ENCODE measurements at places on chromosomes 6 and 20.
A peak's percentile ranks its signal among the peaks of the same experiment; 100 is the strongest.

DNA sequence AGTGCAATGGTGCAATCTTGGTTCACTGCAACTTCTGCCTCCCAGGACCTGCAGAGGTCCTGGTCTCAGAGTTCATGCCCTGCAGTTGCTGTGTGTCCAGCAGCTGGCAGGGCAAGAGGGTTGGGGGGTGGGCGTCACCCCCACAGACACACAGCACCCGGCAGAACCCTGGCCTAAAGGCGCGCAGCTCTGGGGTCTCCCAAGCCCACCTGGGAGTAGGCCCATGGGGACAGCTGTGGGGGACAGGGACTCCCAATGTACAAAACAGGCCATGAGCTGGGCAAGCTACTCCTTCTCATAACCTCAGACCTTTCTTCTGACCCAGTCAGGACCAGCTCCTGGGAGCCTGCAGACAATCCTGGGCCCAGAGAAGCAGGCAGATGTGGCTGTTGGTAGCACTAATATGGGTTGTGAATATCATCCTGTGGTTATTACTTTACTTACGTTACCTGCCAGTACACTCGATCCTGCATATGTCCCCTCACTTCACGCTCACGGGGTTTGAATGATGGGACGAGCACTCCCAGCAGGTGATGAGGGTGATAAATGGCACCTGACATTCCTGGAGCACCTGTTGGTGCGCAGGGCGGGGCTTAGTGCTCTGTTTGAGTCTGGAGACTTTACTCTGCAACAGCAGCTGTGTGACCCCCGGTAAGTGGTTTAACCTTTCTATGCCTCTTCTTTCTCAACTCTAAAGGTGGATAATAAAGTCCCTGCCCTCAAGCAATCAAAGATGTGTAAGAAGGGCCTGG lies 39.9 kb upstream of the SULF2 start:
- DNase-seq: no peak

DNA sequence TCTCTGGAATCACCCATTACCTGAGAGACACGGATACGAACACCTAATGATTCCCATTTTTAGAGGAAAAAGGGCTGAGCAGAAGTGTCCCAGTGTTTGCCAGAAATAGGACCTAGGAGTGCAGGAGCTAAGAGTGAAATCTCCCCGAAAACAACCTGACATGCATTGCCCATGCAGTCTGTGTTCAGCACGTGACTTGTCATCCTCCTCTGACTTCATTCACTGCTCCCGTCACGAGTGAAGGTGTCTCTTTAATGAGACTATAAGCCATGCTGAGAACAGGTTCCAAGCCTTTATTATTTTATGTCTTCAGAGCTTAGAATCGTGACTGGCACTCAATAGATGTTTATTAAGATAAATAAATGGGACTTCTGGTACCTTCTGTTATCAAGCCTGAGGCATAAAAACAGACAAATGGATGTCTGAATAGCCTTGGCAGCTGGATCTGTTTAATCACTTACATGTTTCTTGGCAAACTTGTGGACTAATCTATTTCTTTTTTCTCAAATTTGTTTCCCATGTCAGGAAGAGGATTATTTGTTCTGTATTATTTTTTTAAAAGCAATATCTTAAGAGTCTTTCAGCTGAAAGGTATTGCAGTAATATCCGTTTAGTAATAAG lies 3.7 kb upstream of the MLIP start:
- DNase-seq: no peak

DNA sequence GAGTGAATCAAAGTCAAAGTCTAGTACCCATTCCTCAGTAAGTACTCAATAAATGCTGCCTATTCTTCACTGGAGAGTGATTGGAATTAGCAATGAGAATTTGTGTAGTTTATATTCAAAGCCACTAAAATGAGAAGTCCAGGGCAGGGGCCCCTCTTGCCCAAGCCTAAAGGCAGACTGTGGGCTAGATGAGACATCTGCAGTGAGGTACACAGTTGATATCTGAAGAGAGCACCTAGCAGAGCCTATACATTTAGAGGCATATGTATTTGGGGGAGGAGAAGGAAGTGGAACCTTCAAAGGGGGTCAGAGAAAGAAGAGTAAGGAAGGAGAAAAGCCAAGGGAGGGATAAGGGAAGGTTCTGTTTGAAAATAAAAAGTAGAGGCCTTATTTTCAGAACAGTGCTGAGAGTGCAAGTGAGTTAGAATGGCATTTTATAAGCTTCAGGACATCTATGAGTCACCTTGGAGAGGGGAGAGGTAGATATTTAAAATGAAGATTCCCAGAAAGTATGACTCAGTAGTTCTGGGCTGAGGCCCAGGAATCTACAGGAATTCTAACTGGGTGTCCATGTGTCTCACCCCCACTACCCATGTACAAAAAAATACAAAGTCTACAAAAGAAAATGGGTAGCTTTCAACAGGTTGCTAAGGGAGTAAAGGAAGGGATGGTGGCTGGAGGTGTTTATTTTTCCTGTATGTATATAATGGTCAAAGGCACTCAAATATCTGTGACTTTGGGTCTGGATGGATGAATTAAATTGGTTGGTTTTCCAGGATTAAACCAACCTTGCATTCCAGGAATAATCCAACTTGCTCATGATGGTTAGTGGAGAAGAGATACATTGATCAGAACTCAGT lies 135.1 kb downstream of the ZFP64 start:
- DNase-seq: no peak

DNA sequence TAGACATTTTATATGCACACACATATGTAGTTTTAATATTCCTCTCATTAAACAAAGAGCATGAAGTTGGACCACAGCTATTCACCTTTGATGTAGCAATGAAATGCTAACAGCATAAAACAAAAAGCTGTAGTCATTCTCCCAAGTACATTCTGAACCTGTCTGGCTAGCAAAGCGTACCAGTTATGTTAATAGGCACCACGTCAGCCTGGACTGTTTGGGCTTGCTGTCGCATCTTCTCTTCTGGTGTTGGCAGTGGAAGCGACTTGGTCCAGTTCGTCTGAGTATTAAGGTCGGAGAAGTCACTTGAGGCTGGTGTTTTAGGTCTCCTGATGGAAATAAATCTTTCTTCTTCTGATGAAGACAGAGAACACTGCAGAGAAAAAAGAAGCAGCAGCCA lies 42.8 kb downstream of the HEBP2 start:
- DNase-seq: no peak

DNA sequence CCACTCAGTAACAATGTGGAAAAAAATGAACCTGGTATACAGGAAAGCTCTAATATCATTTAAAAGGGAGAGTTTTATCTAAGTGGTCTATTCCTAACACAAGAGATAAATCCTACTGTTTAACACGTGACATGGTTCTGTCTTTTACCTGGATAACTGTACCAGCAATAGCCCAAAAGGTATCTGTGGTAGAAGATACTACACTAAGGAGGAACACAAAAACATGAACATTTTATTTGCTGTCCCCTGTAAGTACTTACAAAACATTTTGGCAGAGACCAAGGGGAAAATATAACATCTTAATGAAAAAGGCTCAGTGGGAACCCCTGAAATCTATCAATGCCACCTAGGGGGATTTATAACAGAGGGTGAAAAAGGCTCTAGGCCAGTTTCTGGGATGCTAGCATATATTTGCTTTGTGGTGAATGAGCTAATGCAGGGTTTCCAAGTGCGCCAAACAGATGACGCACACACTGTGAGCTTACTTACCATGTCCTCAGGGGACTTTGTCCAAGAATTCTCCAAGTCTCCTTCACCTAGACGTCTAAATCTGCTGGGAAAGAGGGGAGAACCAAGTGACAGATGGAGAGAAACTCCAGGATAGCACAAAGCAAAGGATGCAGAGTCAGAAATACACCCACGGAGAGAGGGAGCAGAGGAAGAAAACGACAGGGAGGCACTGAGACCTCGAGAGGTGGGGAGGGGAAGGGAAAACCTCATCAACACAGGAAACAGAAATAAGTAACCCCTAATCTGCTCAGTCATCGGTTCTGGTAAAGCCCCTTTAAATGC lies 147.9 kb upstream of the PRND start:
- no peak for DNase-seq

DNA sequence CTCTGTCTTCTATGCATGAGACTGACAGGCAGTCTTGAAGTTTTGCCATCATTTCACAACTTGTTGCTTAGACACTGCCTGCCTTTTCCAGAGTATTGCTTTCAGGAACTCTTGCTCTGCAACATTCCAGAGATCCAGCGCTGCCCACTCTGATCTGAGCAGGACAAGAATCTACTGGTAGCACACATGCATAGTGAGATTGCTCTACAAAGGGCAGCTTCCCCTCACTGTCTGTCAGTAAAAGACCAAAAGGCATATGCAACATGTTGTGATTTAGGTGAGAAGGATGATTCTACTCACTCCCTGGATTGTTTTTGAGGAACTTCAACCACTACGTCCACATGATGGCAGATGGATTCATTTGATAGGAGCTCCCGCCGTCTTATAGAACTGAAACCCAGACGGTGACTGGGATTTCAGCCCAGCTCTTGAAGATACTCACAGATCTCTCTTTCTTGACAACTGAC lies 259.1 kb downstream of the ARID1B start:
- DNase-seq: no peak

- no peak for DNase-seq
These were observed 64.9 kb upstream of the ZFP64 start for GRCh38 chr20:52256454-52256853.

GRCh38 chr20:31869942-31870725 lies at the start of the genes DUSP15 and TTLL9:
DUSP15 (minus strand) TSS chr20:31870527; CDS start chr20:31870337, 190 bp downstream.
TTLL9 (plus strand) TSS chr20:31870634; CDS start chr20:31871127, 493 bp downstream.
- DNase-seq: peak; percentile 31

GRCh38 chr20:6921717-6922386 lies 154.4 kb downstream of the BMP2 start:
- DNase-seq: no peak

GRCh38 chr6:104418125-104418524 lies 441.6 kb downstream of the HACE1 start:
- no peak for DNase-seq

DNA sequence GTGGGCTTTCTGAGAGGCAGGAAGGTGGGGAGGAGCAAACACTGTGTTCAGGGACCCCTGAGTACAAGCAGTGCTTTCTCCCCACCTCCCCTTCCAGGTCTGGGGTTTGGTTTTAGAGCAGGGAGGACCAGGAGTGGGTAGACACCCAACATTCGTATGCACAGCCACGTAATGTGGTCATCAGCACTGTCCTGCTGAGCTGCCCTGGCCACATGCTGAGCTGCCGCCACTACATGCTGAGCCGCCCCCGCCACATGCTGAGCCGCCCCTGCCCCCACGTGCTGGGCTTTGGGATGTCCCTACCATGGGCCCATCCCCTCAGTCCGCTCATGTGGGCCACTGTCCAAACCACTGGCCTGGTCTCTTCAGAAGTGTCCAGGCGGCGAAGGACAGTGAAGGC lies 214.9 kb upstream of the CST7 start:
- DNase-seq: no peak

- DNase-seq: no peak
These were observed 81.0 kb downstream of the SMLR1 start for GRCh38 chr6:130908188-130908587.

DNA sequence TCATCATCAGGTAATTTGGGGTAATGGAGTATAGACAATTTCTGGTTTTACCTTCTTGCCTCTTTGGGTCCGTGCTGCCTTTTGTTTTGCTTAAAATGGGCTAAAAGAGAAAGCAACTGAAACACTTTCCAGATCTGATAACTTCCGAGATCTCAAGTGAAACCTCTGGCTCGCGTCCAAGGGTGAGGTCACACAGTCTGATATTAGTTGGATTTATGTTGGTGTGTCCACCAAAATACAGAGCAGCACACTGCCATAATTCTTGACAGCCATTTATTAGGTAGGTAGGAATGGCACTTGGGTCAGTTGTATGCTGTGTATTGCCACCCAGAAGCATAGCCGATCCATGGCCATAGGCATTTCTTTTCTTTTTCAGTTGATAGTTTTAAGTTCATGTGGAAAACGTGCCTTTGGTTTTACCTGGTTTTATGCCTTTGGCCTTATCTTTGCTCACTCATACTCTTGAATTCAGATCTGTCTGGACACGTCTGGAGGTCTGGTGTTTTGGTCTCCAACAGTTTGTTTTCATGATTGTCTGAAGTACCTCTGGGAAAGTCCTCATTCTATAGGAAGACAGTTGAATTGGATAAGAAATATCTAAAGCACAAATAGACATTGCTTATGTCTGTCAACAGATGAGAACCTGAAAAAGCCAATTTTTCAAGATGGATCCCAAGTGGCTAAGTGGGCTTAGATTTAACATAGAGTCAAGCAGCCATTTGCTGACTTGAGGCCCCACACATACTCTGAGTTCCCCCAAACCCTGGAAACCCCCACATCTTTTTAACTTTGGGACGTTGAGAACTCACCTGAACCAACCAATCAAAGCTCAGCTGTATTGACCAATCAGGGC lies 320.8 kb downstream of the SOX4 start:
- DNase-seq: peak; percentile 24

DNA sequence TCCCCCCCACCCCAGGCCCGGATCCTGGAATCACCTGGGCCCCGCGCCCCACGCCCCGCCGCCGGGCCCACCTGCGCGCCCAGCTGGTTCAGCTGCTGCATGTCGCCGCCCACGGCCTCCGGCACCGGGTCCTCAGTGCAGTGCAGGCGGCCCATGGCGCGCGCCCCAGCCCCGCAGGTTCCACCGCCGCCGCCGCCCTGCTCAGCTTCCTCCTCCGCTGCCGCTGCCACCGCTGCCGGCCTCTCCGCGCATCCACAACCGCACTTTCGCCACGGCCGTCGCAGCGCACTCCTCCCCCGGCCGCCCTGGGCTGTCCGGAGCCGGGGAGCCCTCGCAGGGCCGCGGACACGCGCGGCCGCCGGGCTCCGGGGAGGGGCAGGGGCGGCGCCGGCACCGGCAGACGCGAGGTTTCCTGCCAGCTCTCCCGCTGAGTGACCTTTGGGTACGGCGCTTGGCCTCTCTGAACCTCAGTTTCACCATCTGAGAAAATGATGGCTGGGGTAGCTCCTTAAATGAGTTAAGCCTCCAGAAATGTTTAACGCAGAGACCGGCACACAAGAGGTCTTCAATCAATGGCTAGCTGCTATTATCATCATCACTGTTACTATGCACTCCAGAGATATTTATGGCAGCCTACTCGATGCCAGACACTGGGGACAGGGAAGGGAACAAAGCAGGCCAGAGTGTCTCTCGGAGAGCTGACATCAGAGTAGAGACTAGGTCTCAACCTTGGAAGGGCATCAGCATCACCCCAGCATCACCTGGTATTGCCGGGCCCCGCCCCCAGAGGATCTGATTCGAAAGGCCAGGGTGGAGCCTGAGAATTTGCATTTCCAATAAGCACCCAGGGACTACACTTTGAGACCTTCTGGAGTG lies at the start of gene COMMD7:
Gene COMMD7, minus strand, starts transcription at position 231 of the 876 bp plus-strand sequence. Its CDS starts 76 bp downstream, at position 155.
- DNase-seq: peak; percentile 80

DNA sequence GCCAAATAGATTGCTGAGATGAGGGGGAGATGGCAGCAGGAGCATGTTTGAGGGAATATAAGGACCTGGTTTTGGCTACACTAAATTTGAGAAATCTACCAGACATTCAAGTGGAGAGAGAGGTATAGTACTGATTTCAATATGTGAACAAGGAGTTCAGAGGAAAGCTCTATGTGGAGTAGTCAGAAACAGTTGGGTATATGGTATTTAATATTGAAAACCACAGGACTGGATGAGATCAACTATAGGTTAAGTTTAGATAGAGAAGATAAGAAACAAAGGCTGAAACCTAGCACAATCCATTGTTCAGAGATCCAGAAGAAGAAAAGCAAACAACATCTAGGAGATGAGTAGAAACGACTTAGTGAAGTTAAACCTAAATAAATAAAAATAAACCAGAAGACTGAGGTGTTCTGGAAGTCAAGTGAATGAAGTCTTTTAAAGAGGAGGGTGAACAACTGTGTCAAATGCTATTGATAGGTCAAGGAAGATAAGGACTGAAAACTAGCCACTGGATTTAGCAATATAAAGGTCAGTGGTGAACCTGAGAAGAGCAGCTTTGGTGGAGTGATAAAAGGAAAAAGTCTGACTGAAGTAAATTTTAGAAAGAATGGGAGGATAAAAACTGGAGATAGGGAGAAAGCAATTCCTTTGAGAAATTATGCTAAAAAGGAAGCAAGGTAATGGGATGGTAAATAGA lies 121.2 kb upstream of the RUNX2 start:
- no peak for DNase-seq

- DNase-seq: no peak
These were observed 87.0 kb downstream of the PPP1R3G start for GRCh38 chr6:5172041-5172653.

All from CD8-positive, alpha-beta T cell (primary cell).